ENCODE measurements at places on chromosomes 2 and 18.

DNA sequence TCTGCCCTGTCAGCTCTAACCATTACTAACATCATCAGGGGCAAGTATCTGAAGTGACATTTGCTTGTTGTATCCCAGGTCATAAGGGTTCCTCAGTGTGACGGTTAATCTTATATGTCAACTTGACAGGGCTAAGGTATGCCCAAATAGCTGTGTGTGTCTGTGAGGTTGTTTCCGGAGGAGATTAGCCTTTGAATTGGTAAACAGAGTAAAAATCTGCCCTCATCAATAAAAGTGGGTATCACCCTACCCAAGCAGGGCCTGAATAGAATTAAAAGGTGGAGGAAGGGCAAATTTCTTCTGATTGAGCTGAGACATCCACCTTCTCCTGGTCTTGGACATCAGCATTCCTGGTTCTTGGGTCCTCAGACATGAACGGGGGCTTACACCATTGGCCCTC lies 12.8 kb upstream of the TGFA start:
- no peak for DNase-seq

DNA sequence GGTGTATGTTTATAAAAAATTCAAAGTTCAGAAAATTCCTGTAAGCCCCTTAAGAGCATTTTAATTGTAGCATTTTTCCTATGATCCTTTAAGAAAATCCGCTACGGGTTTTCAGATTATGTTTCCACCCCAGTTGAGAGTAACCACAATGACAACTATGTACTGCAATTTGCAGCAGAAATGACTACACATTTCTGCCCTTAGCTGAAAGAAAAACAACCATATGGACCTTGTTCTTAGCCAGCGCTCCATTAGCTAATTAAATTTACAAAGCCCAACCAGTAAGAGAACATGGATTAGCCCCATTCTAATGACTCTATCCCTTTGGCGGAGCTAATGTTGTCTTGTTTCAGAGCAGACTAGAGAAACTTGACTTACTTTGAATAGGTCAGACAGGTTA lies 247.6 kb downstream of the SLC8A1 start:
- DNase-seq, result no peak

- DNase-seq, result no peak
Observed at GRCh38 chr2:8235419-8235818, 446.4 kb upstream of the ID2 start.

- DNase-seq, result no peak
Observed at GRCh38 chr2:164574931-164575330, 46.4 kb downstream of the GRB14 start.

- no peak for DNase-seq
Observed at GRCh38 chr2:189379731-189380261, 61.5 kb upstream of the WDR75 start.

Measured in head of caudate nucleus (tissue), 42 donors.